ENCODE measurements at places on chromosomes 7 and 10.

- H3K27me3 ChIP-seq: no peaks in the 10 kb centered on the region
- H3K27ac ChIP-seq: no peak overlapping the region
- no peak overlapping the region for H3K4me3 ChIP-seq
- H3K4me1 ChIP-seq: no peaks in the 10 kb centered on the region
- DNase-seq: no peak
Observed at GRCh38 chr10:111295788-111296187, 219.0 kb downstream of the ADRA2A start.

GRCh38 chr10:78891741-78892140, 177.0 kb upstream of the ZMIZ1 start:
- H3K27ac ChIP-seq: no peak overlapping the region
- no peaks in the 10 kb centered on the region for H3K36me3 ChIP-seq
- H3K4me3 ChIP-seq: no peak overlapping the region
- no peak for DNase-seq

- H3K27ac ChIP-seq: peak overlapping the region; percentile 56
- H3K4me1 ChIP-seq: peaks cover 27% of the 10 kb centered on the region
Observed at GRCh38 chr7:100693312-100694097, 545 bp downstream of the GIGYF1 start.

DNA sequence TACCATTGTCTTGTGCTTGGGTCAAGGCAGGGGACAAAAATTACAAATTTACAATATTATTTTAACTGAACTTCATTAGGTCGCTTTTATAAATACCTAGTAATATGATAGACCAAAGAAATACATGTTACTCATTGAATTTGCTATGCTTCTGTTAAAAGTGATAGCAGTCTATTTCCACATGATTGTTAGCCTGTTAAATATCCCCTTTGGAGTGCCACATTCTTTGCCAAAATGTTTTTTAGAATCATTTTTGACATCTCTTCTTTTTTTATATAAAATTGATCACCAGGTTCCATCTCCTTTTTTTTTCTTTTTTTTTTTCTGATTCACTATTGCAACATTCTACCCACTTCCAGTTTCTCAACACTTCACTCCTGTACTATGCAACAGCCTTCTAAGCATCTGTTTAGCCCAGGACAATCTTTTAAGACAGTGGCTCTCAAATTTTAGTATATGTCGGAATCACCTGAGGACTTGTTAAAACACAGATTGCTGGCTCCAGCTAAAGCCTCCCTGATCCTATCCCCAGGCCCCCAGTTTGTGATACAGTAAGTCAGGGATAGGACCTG, 16.4 kb upstream of the NDUFA5 start:
- H3K27ac ChIP-seq: no peak overlapping the region
- no peaks in the 10 kb centered on the region for H3K27me3 ChIP-seq
- no peak overlapping the region for H3K4me3 ChIP-seq
- no peaks in the 10 kb centered on the region for H3K4me1 ChIP-seq
- no peak for DNase-seq
- no peaks in the 10 kb centered on the region for H3K36me3 ChIP-seq
